ENCODE measurements at places on chromosomes 16 and 17.

- DNase-seq, result no peak
These were observed 28.9 kb downstream of the ZNF778 start for GRCh38 chr16:89246383-89246902.

DNA sequence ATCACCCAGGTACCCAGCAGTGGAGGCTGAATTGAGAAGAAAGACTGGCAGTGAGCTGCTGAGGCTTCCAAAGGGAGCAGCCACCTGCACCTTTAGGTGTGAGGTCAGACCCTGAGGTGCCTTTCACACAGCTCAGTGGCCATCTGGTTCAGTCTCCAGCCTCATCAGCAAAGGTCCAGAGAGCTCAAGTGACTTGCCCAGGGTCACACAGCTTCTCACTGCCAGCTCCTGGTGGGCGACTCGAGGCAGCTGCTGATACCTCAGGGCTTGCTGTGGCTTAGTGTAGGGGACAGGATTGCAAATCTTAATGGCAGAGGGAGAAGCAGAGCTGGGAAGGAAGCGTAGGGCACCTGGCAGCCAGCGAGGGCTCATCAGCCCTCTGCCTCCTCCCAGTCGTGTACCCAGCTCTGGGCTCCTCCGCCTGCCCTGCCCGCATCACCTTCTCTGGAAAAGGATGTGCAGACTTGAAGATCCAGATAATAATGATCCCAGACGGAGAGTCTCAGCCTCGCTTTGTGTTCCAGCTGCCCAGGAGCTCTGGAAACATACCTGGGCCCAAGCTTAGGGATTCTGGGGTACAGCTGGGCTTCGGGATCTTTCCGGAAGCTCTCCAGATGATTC lies 165.3 kb upstream of the GSE1 start:
- no peak for DNase-seq

DNA sequence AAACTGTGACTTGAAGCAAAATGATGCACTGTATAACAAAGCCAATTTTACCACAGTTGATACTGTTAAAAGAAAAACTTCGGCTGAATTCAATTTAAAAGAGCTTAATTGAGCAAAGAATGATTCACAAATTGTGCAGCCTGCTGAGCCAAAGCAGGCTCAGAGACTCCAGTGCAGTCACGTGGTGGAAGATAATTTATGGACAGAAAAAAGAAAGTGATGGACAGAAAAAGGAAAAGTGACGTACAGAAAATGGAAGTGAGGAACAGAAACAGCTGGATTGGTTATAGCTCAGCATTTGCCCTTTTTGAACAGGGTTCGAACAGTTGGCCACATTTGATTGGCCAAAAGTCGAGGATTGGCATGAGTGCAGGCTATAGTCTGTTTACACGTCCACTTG lies 25.7 kb downstream of the ZSWIM7 start:
- DNase-seq, result no peak

DNA sequence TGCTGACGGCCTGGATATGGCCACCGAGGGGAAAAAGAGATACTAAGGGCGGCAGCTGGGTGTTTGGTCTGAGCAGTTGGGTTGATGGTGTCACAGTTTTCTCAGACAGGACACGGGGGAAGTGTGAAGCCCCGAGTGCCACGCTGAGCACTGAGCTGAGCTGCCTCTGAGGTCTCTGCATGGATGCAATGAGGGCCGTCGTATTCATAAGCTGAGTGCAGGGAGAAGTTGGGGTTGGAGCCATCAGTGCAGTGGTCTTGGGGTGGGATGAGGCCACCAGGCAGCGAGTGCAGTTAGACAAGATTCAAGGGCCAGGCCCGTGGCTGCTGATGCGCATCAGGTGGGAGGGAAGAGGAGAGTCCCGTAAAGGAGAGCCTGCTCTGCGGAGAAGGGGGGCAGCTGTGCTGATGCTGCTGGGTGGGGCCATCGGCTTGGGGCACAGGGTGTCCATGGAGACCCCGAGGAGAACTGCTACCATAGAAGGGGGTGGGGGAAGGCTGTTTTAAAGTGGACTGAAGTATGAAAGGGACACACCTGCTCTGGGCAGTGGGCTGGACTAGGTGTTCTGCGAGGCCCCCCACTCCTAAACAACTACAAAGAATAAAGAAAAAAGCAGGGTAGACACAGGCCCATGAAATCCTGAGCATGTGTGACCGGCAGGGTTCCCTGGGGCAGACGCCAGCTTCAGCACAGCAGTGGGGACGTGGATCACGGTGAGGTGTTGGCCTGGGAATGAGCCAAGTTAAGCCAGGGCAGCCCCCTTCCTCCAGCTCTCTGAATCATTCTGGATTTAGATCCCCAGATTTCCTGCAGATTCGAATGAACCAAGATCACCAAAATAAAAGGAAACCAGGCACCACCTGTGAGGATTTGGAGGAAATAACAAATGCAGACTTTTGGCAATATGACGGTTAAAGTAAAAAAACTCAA lies 19.7 kb downstream of the IL34 start:
- no peak for DNase-seq

GRCh38 chr17:15263206-15263579 lies 1.9 kb downstream of the PMP22 start:
- DNase-seq, result no peak

DNA sequence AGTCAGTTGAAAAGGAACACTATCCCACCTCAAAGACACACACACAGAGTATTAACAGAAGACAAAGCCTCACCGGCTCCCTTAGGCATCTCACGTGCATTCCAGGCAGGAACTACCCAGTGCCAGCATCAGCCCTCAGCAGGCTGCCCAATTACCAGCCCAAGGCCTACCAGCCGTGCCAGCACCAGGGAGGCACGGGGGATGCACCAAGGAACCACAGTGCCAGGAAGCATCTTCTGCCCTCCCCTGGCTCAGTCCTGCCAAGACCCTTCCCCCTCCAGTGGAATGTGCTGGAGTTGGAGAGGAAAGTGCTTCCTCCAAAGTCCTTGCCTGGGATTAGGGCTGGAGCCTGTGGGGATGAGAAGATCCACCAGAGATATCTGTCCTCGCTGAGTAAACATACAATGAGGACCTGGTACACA lies 11.0 kb upstream of the KRT19 start:
- DNase-seq, result no peak

DNA sequence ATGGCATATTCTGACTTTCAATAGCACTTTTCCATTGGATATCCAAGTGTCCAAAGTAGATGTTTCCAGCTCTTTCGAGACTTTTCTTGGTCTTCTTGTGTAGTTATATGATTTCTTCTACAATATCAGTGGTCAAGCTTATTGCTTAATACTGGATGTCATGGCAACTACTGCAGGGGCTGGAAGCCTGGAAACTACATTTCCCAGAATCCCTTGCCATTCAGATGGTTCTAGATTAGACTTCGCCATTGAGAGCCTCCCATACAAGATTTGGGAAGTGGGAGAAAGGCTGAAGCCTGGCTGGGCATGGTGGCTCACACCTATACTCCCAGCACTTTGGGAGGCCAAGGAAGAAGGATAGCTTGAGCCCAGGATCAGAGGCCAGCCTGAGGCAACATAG lies 153.6 kb downstream of the C16orf95 start:
- DNase-seq, result no peak

DNA sequence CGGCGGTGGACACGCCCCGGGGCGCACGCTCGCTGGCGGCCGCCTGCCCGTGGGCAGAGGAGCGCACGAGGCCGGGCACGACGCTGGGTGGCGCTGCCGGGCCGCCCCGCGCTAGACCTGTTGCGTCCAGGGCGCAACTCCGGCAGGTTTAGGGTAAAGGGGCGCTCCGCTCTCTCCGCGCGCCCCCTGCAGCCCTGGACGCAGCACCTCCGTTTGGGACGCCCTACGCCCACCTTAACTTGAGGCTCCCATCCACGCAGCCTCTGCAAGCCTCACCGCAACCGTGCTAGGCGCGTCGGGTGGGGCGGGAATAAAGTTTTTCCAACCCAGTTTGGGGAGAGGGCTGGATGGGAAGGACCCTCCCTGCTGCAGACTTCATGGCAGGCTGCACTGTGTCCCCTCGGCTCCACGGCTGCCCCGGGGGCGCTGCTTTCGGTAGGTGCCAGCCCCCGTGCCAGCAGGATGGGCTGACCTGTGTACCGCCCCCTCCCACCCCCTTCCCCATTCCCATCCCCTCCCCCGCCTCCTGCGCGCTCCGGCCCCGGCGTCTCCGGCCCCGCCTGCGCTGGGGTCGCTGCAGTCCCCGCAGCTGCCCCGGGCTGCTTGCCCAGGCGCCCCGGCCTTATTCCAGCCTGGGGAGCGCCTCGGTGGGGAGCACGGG lies at the start of gene SYT17:
Gene SYT17 (plus strand): TSS at position 531 of the 661 bp plus-strand sequence. CDS start 407 bp downstream, outside the sequence.
- DNase-seq, result peak; percentile 62

DNA sequence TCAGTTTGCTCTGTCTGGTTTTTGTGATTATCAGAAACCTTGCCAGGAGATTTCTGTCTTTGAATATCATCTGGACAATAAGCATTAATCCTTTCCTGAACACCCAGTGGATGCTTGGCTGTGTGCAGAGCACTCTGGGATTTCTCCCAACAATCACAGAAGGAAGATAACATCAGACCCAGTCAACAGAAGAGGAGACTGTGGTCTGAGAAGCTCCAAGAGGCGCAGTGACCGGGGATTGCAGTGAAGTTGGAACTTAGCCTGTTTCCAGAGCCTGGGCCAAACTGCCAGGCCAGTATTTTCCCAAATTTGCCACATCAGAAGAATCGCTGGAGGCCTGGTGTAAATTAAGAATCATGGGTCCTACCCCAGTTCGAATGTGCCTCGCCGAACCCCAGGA lies 264.7 kb downstream of the C16orf95 start:
- DNase-seq, result no peak

GRCh38 chr17:14341866-14342265 lies 41.0 kb downstream of the HS3ST3B1 start:
- no peak for DNase-seq

DNA sequence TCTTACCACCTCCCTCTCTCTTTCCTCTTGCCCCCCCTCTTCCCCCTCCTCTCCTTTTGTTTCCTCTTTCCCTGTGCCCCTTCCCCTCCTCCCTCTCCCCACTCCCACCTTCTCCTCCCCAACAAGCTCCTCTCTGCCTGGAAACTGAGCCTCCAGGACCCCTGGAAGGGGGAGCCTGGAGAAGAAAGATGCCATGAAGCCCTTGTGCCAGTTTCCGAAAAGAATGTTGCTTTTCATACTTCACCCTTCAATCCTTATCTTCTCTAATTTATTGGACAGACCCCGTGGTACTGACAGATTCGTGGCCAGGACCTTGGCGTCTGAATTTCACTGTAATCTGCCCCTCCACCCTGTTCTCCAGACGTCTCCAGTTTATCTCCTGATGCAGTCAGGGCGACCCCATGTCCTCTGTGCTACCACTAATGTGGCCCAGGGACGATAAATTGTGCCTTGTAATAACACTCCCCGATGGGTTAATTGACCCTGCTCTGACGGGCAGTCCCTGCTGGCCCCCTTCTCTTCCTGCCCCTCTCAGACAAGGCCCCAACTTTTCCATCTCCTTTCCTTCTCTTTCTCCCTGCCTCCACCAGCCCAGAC lies 138.4 kb upstream of the GSE1 start:
- DNase-seq, result no peak

GRCh38 chr17:42078396-42079043 lies 19.8 kb downstream of the ZNF385C start:
- no peak for DNase-seq

- no peak for DNase-seq
These were observed 681 bp downstream of the TMEM102 start for GRCh38 chr17:7435676-7436555.

DNA sequence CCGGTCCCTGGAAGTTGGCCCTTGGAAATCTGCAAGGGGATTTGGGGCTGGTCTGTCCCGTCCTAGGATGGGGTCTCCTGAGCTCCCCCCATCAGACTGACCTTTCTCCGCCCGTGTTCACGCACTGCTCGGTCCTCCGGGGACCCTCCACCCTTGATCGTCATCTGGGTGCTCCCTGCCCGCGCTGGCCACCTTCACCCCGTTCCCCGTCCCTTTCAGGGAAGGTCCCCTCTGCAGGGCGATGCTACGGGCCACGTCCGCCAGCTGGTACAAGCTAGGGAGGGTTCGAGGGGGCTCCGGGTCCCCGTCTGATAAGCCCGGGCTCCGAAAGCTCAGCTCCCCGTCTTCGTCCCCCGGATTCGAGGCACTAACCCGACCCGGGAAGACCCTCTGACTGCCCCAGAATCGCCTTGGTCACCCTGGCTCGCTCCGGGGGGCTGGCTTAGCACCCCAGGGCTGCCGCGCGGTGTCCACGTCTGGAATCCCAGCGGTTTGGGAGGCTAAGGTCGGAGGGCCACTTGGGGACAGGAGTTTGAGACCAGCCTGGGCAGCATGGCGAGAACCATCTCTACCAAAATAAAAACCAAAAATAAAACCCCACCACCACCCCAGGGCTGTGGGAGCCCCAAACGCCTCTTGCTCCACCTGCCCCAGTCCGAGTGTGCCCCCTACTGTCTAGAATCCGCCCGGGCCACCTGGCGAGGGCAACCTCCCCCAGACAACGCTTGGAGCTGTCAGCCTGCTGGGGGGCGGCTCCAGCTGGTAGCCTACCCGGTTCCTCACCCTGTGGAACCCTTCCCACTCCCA lies 1.1 kb upstream of the SLC43A2 start:
- DNase-seq, result no peak

- DNase-seq, result peak; percentile 87
These were observed 70.8 kb downstream of the XPO6 start for GRCh38 chr16:28140788-28141618.

DNA sequence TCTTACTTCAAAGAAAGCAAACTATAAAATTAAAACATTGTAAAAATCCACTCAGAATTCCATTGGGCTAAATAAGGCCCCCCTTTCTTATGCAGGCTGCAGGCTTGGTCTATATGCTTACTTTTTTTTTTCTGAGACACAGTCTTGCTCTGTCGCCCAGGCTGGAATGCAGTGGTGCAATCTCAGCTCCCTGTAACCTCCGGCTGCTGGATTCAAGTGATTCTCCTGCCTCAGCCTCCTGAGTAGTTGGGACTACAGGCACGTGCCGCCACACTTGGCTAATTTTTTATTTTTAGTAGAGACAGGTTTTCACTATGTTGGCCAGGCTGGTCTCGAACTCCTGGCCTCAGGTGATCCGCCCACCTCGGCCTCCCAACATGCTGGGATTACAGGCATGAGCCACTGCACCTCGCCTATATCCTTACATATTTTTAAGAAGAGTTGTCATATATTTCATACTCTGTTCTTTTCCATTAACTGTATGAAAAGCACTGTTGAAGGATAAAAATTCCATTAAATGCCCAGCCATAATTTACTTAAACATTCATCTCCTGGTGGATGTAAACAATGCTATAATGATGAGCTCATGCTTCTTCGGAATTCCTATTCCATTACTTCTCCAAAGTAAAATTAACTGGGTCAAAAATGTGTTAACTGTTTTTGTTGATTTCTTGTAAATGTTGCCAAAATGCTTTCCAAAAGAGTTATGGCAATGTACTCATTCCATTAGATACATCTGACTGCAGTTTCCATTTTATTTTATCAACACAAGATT lies 17.8 kb downstream of the SNN start:
- DNase-seq, result no peak

GRCh38 chr16:67966549-67967182 lies 1.8 kb downstream of the SLC12A4 start:
- no peak for DNase-seq

DNA sequence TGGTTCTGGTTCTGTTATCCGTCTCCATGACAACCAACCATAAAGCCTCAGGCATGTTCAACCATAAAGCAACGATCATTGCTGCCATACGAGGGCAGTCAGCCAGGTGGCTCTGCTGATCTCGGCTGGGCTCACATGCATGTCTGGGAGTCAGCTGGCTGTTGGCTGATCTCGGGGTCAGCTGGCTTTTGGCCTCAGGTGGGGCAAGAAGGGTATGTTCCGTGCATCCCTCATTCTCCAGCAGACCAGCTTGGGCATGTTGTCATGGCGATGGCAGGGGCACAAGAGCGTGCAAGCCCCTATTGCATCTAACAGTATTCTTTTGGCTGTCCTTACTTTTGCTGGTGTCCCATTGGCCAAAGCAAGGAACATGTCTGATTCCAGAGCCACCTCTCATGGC lies 86.2 kb downstream of the ABCC6 start:
- DNase-seq, result no peak

All from NCI-H2029 (cell line).